ENCODE measurements at places on chromosomes 16 and 17. TPM values are rescaled to one million over a fixed set of nuclear protein-coding genes. Genes with fewer than 3 reads are reported as not detected.

GRCh38 chr17:81471818-81472456, 40.7 kb downstream of the ACTG1 start:
- DNase-seq = peak; percentile 60

DNA sequence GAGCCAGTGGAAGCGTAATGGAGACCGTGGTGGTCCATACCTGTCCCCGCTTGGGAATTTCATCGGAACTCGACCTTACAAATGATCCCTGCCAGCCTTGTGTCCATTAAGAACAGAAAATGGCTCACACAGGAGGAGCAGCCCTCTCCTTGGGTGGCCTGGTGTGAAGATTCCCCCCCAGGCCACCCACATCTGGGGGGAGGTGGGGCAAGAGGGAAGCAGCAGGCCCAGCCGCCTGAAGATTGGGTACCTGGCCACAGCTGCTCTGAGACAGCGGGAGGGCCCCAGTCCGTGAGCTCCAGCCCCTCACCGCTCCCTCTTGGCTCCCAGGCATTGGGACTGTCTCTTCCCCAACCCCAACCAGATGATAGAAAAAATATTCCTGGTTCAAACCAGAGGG, 277.8 kb upstream of the FOXF1 start:
- no peak for DNase-seq

DNA sequence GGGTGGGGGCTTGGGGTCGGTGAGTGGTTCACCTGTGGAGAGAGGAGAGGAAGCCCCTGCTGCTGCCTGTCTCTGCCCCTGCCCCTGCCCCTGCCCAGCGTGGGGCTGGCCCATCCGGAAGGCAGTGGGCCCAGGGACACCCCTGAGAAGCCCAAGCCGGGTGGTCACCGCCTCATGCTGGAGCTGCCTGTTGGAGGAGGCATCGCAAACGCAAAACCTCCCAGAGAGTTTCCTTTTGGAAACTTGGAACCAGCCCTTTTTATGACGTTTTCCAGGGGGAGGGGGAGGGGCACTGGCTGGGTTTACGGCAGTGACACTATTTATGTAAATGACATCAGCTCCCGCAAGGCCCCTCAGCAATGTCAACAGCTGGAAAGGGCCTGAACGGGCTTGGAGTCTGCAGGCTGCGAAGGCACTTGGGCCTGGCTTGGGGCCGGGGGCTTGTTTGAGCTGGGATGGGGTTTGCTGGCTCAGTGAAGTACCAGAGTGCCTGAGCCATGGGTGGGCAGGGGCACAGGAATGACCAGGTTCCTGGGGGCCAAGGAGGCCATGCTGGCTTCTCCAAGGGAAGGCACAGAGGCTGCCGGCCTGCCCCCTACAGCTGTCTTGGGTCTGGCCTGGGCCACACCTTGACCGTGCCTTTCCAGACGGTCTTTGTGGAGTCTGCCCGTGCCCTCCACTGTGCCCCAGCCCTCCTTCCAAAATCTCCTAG, 219.5 kb downstream of the NTN1 start:
- peak; percentile 73 for DNase-seq

Gene CARHSP1
- total RNA-seq = 15.5 TPM

Gene STAC2
- 0.38 TPM for total RNA-seq

Measured in psoas muscle (tissue), 8 donors.